ENCODE measurements at places on chromosomes 11 and 22.

DNA sequence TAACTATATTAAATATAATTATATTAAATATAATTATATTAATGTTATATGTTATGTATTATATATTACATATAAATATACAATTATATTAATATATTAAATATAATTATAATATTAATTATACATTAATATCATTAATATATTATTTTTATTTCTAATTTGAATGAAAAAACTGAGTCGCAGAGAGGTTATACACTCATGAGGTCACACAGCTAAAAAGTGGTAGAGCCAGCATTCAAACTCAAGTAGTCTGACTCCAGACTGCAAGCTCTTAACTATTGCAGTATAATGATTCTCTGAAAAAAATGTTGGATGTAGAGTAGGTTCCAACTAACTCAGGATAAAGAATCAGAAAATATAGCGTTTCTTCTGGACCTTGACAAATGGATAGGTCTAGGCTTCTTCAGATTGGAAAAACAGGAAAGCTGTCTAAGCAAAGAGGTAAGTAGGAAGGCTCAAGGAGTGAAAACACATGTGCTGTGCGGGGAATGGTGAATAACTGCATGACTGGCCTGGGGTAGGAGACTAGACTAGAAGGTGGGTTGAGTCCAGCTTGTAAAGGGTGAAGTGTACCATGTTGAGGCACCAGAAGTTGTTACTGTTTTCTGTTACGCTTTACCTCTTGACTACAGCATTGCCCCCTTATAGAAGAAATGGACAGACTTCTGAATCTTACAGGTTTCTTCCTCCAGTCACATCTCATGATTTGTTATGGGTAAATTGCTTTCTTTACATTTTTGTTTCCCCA, 80.3 kb downstream of the TRIM44 start:
- DNase-seq: no peak

DNA sequence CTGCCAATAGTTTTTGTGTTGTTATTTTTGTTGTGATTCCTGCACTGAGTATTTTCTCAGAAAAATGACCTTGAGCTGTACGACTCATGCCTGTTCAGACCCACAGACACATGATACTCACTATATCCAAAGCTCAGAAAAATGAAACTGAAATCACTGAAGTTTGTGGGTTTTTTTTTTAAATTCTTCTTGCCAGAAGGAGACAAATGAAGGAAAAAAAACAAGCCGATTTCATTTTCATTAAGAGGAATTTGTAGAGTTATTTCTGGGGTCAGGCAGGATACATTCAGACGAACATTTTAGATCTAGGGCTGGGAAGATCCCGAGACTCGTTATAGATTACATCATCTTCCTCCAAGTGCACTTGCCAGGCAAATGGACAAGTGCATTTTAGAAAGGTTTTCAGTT, 60.4 kb downstream of the BMAL1 start:
- DNase-seq: peak; percentile 21

DNA sequence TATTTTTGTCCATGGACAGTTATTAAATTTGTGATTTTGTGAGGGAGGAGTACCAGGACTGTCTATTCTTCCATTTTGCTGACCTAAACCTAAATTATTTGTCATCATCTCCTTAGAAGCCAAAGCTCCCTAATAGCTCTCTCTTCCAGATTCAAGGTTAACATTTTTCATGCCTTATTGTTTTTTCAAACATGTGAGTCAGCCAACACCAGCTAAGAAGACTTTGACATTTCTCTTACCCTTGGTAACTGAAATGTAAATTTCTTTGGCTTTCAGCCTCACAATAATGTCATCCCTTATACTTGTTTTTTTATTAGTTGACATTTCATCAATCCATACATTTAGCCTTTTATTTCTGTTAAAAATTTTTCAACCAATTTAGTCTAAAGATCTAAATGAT, 19.2 kb downstream of the OR52E1 start:
- no peak for DNase-seq

- no peak for DNase-seq
Measured at GRCh38 chr11:13055200-13055599, 46.1 kb downstream of the RASSF10 start.

- no peak for DNase-seq
Measured at GRCh38 chr11:126182787-126183445, 28.5 kb downstream of the RPUSD4 start.

DNA sequence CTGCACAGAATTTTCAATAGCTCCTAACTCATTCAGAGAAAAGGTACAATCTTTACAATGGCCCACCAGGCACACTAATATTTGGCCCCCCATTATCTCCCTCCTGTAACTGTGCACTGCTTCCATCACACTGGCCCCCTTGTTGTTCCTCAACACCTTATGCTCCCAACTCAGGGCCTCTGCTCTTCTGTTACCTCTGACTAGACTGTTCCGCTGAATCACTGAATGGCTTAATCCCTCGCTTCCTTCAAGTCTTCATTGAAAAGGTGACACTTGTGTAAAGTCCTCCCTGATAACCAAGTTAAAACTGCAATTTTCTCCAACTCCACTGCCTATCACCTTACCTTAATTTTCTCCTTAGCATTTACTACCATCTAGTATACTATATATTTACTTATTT, 21.8 kb downstream of the PIK3C2A start:
- no peak for DNase-seq

DNA sequence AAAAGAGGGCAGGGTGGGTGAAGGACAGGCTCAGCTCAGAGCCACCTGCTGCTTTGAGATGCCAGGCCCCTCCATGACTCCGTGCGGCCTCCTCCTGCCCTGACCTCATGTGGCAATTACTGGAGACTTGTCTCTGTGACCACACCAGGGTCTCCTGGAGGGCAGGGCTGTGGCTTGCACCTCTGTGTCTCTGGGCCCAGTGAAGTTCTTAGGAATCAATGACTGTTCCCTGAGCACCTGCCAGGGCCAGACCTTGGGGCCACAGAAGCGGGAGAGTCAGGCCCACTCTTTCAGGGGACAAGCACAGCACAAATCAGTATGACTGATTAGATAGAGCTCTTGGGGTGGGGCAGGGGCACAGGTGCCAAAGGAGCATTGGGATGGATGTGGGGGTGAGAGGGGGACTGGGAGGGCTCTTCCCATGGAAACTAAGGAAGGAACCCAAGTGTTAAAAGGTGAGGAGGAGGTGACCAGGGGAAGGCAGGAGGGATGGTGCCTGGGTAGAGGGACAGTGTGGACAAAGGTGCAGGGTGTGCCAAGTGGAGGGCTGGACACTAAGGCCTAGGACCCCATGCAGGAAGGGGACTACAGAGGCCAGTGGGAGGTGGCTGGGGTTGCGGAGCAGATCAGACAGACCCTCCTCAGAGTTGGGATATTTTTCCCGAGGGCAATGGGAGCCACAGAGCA, 77.3 kb upstream of the SHISAL1 start:
- DNase-seq: no peak

DNA sequence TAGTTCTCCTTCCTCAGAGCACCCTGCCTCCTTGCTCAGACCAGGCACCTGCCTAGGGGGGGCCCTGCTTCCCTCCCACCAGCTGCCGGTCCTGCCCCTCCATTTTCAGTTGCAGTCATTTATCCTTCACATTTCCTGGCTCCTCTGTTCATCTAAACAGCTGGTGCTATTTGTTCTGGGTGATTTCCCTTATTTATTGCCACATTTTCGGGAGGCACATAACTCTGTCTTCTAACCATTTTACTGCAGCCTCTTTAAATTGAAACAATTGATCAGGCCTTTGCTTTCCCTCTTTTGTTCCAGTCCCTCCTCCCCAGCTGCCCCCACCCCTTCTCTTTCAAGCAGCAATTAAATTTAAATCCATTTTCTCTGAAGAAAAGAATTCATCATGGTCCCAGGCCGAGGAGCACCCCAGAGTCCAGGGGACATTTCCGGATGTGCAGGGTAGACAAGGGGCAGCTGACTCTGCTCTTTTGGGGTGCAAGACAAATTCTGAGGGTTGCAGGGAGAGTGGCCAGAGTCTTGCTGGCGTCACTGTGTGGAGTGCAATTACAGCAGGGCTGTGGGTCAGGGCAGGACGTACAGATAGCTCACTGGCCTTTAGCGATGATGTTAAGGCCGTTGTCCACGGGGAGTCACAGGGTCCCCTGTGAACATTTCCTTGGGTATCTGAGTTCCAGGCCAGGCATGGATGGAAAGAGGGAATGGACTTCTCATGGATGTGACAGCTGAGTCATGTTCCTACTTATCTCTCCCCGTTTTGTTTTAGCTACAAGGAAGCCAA, 476.4 kb downstream of the TBC1D22A start:
- DNase-seq: no peak

GRCh38 chr11:95647871-95648270, 141.7 kb downstream of the FAM76B start:
- no peak for DNase-seq

- no peak for DNase-seq
Measured at GRCh38 chr11:1675536-1676228, 21.3 kb upstream of the KRTAP5-6 start.

DNA sequence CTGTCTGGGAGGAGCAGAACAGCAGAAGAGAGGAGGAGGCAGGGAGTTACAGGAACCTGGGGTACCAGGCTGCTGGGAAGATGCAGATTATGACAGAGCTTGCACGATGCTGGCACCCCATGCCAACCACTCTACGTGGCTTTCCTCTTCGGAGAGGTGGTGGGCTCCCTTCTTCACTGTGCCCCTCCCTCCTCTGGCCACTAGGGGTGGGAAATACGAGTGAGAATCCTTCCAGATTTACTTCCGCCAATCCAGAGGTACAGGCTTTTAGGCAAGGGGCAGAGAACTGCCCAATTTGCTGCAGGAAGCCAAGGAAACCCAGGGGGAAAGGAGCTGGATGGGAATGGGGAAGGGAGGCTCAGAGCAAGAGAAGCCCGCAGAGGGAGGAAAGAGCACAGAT, 12.3 kb downstream of the HYOU1 start:
- DNase-seq: no peak

- DNase-seq: no peak
Measured at GRCh38 chr11:111663820-111664219, 61.6 kb downstream of the SIK2 start.

DNA sequence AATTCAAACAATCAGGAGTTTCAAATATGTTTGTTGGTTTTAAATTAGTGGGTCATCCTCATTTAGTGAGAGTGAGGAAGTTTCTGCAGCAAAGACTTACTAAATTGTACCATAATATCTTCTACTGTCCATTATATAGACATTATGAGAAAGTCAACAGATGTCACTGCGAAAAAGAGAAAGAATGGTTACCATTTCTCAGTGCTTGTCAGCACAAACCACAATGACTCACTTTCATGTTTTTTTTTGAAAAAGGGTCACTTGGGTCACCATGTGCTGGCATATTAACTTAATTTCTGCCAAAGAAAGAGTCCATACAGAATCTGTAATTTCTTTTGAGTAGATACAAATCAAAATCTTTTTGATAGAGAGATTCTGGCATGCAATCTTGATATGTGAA, 924.6 kb upstream of the FAT3 start:
- no peak for DNase-seq

- no peak for DNase-seq
Measured at GRCh38 chr11:106202935-106203620, 125.6 kb downstream of the AASDHPPT start.

- DNase-seq: peak; percentile 52
Measured at GRCh38 chr11:12731841-12732336, 57.7 kb downstream of the TEAD1 start.

DNA sequence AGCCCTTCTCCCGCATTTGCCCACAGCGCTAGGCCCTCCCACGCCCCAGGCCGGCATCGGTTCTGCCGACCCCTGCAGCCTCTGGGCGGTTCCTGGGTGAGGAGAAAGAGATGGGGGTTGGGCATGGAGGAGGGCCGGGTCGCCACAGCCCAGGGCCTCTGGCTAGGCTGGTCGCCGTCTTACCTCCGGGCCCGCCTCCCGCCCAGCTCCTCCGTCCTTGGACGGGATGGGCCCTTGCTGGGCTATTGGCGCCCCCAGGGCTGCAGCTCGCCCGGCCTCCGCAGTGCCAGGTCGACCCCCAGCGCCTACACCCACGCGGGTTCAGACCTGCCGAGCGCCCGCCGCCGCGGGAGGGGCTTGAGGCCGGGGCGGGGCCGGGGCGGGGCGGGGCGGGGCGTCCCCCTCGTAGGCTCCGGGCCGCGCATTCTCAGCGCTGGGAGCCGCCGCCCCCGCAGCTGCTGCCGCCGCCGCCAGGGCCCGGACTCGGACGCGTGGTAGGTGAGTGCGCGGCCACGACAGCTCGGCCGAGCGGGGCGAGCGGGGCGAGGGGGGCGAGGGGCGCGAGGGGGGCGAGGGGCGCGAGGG, at the start of gene CD151:
Gene CD151 (plus strand): TSS at position 424 of the 585 bp plus-strand sequence. CDS start 3,118 bp downstream, outside the sequence.
- DNase-seq: no peak

DNA sequence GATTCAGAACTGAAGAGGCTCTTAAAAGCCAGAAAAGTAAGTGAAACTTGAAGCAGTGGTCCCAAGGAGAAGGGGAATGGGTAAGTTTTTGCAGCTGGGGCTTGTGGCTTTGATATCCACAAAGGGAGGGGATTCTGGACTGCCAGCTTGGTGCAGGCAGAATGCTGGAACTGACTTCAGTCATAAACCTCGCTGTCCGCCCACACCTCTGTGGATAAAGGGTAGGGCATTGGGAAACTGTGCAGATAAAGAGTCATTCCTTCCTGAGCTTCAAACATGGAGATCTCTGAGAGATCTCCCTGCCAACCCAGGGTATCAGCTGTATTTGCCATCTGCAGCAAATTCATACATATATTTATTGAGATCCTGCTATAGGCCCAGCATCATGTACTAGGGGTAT, 124.3 kb upstream of the OR9Q1 start:
- no peak for DNase-seq

- no peak for DNase-seq
Measured at GRCh38 chr11:106292526-106292925, 215.1 kb downstream of the AASDHPPT start.

DNA sequence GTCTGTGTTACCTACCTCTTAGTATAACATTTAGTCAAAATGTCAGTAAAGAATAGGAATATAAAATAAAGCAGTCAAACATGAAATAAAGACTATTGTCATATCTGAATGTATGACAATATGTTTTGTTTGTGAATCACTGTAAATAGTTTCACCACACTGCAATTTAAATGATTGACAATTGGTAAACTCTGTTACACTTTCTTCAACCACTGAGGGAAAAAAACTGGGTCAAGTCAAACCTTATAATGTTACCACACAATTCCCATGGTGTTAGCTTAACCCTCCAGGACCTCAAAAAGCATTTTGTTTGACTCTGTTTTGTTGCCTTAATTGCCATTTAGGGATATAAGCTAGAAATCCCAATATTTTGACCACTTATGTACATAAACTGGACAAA, 10.5 kb upstream of the MMP13 start:
- DNase-seq: no peak

DNA sequence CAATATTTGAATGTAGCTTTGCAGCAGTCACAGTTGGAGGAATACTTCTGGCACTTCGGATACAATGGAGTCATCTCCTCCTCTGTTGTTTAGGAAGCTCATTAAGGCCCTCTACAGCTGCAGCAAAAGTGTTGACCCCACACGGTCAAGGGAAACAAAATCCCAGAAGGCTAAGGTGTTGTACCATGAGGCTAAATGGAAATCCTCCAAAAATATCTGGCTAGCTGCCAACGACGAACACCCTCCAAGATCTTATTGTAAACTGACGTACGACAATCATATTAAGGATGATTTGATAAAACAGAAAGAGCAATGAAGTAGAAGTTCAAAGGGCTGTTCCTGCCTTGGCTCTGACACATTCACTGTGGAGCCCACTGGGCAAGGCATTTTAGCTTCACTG, 4.0 kb downstream of the POGLUT3 start:
- DNase-seq: no peak

Measured in AG09309 (cell line).